ENCODE measurements at places on chromosomes 6 and 20.

GRCh38 chr6:93927731-93928130 lies 508.4 kb upstream of the EPHA7 start:
- DNase-seq: no peak

- DNase-seq: no peak
These were observed 227.5 kb downstream of the OTOR start for GRCh38 chr20:16975682-16976081.

DNA sequence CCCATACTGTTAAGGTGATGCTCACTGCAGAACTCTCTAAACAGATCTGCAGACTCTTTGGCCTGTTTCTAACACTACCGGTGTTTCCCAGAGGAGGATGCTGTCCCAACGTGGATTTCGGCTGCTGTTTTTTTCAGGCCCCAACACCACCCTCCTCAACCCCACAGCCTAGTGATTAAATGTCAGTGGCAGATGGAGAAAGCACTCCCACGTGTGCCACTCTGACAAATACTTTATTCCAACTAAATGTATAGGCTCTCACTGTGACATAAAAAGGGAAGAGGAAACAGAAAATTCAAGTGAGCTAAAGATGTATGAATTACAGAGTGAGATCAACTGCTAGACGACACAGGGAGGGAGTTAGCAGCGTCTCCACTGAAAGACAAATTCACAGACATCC lies 3.6 kb downstream of the TBC1D20 start:
- DNase-seq: no peak

DNA sequence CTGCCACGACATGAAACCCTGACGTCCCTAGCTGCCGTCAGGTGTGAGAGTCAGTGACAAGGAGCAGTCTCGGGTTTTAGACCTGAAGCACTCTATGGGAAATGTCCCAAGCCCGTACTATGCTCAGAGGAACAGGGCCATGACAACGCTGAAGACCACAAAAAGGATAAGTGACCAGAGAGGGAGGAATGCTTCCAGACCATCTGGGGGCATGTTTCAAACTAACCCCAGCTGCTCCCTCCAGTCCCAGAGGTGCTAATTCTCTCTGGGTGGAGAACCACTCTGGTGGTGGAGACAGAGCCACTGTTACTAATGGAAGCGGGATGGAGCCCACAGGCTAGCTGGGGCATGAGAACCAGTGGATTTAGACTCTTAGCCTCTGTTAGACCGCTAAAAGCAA lies 8.7 kb downstream of the AURKA start:
- no peak for DNase-seq

GRCh38 chr20:50594231-50594590 lies 84.0 kb downstream of the PTPN1 start:
- no peak for DNase-seq

DNA sequence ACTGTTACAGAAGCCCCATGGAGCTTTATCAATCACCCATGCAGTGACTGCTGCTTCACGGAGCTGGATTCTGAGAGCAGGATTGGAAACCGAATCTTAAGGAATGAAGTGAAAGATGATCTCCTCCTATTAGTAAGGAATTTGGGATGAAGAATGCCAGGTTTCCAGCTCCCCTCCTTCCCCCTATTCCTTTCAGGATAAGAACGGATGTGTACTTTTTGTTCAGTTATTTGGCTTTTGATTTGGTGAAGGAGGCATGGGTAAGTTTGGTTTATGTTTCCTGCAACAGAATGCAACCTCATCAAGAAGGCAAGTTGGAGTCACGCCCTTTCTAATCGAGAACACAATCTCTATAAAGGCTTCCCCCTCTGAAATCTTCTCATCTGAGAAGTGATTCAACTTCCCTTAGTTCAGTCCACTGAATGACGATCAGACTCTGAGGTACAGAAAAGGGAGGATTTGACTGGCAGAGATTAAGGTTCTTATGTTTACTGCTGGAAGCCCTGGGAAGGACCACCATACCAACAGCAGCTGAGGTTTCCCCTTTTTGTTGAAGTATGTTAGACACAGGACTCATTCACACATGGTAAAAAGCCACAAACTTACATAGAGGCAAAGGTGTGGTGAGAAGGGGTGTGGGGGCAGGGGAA lies 5.5 kb downstream of the ELMO2 start:
- no peak for DNase-seq

DNA sequence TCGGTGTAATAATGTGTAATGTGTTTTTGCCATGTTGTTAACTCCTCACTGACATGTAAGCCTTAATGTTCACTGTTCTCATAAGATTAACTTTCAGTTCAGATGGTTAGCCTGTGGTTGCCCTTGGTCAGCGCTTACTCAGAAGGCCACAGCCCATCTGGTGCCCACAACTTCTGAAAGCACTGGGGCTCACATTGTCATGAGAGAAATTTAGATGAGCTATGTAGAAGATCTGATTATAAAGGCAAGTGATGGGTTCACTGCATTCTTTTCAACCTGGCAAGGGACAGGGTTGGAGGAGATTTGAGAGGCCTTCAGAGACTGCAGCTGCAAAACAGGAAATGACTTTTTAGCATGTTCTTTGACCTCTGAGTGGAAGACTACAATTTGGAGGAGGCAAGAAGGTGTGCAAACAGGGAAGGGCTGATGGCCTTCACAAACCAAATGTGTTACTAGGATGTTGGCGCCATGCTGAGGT lies 242.3 kb upstream of the SUPT3H start:
- DNase-seq: no peak

- DNase-seq: no peak
These were observed 173.2 kb downstream of the BTBD3 start for GRCh38 chr20:12090920-12091319.

DNA sequence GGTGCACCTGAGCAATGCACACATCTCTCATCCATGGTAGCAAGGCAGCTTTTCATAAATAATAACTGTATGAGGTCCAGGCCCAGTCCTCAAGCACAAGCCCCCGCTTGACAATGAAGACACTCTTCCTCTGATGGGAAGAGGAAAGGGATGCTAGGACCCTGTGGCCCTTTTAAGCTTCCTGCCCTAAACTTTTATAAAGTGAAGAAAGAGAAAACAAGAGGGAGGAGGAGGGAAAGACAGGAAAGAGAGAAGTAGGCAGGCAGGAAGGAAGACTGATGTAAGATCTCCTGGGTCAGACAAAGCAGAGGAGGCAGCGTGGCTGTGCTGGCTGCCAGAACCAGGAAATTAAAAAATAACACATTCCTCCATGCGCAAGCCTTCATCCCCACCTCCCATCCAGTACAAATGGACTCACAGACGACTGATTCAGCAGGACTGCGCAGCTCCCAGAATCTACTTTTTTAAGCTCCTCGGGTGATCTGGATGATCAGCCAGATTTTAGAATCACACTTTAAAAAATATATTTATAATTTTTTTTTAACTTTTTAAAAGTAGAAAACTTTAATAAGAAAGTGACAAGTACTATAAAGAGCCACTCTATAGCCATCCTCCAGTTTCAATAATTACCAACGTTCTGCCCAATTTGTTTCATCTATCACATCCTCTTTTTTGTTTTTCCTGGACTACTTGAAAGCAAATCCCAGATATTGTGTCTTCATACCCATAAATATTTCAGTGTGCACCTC lies 16.5 kb downstream of the TNFAIP3 start:
- no peak for DNase-seq
